HCT116 (cell line): ENCODE measurements at places on chromosomes 11 and 22.
A peak's percentile ranks its signal among the peaks of the same experiment; 100 is the strongest.

DNA sequence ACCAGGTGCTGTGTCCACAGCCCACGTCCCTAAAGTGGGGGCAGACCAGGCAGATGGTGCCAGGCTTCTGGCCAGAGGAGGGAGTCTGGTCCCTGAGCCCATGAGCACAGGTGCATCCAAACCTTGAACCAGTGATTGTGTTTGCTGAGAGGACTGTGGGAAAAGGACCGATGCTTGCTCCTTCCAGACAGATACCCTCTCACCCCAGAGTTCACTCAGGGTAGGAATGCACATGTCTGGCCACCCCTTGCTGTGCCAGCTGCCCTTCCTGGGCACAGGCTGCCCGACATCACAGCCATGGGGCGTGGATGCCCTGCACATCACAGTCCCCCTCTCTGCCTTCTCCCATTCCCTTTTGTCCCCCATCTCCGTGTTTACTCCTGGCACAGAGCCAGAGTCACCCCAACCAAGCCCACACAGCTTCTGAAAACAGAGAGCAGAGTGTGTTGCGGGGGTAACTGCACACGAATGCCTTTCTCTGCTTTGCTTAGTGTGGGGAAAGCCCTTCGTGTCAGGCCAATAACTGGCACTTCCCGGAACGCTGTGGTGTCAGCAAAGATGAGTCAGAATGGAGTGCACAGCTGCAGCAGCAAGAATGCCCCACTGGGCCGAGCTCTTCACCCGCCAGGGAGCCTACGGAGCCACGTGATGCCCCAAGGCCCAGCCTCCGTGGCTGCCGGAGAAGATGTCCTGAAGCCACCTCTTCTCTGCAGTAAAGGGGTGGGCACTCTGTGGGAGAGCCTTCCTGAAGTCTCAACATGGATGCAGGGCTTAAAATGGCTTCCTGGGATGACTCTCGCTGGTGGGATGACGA lies 7.6 kb downstream of the CARS1 start:
- DNase-seq: peak; percentile 35

DNA sequence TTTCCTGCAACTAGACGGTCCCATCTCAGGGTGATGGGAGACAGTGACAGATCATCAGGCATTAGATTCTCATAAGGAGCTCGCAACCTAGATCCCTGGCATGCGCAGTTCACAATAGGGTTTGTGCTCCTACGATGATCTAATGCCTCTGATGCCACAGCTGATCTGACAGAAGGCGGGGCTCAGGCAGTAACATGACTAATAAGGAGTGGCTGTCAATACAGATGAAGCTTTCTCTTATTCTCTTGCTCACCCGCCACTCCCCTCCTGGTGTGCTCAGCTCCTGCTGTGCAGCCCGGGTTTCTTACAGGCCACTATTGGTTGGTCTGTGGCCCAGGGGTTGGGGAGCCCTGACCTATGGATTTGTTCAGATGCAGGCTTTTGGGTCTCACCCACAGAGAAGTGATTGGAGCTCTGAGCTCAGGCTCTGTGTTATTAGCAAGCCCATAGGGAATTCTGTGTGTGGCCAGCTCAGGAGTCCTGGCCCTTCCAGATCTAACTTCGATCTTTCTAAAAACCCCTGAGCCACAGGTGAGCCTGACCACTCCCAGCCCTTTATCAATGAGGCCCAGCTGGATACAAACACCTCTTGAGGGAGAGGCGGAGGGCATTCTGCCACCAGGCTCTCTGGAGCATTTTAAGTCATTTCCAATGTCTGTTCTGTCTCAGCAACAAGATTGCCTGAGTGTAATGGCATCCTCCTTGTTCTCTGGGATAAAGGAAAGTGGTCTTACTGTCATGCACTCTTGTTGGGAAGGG lies 351.8 kb downstream of the BUD13 start:
- DNase-seq: peak; percentile 10

DNA sequence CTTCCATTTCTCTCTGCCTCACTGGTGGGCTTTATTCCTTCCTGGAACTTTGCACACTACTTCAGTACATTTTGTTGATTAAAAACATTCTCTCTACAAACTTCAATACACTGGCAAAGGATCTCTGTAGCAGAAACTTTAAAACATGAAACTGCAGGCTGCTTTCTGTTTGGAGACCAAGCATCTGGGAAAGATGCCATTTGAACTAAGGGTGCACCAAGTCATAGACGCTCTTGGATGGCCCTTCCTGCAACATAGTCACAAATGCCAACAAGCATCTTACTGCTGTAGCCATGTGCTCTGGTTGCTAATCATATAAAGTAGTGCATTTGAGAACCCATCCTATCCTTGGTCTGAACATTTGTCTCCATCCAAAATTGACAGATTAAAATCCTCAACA lies 56.4 kb downstream of the SNX19 start:
- no peak for DNase-seq

- no peak for DNase-seq
Observed at GRCh38 chr11:80282643-80283042, 841.8 kb upstream of the TENM4 start.

DNA sequence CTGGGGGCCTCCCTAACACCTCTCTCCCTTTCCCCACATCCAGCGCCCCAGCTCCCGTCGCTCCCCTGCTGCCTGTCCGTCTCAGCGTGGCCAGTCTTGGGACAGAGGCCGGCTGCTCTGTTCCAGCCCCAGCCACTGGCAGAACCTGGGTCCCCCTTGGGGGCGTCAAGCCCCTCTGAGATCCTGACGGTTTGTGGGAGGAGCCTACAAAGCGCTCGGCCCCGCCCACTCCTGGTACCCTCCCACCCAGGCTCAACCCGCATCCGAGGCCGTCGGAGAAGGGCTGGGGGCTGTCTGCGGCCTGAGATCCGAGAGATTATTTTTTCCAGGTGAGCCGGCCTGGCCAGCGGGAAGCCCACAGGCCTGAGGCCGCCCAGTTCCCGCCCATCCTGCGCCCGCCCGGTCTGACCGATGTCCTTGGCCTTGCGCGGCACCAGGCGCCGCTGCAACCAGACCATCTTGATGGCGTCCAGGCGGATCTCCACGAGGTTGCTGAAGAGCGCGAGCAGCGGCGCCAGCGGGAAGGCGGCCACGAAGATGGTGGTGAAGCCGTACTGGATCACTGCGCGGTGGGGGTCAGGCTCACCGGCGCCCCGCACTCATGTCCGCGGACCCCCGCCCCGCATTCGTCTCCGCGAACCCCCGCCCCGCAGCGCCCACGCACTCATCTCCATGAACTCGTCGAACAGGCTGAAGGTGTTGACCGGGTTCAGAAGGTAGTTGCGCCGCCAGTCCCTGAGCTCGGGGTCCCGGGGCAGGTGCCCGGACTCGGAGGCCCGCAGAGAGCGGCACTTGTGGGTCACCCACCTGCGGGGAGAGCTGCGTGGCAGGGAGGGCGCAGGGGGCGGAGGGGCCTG lies 5.5 kb upstream of the SIGIRR start:
- no peak for DNase-seq

DNA sequence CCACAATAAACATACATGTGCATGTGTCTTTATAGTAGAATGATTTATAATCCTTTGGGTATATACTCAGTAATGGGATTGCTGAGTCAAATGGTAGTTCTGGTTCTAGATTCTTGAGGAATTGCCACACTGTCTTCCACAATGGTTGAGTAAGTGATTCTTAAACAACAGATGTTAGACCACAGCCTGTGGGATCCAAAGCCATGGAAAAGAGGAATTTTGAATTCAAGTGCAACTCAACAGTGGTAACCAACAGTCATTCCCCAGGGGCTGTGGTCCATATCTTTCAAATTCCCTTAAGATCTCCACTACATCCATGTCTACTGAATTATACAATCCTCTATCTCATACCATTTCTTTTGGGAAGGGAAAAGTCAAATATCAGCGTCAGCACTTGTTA lies 321.5 kb downstream of the LARGE1 start:
- no peak for DNase-seq

DNA sequence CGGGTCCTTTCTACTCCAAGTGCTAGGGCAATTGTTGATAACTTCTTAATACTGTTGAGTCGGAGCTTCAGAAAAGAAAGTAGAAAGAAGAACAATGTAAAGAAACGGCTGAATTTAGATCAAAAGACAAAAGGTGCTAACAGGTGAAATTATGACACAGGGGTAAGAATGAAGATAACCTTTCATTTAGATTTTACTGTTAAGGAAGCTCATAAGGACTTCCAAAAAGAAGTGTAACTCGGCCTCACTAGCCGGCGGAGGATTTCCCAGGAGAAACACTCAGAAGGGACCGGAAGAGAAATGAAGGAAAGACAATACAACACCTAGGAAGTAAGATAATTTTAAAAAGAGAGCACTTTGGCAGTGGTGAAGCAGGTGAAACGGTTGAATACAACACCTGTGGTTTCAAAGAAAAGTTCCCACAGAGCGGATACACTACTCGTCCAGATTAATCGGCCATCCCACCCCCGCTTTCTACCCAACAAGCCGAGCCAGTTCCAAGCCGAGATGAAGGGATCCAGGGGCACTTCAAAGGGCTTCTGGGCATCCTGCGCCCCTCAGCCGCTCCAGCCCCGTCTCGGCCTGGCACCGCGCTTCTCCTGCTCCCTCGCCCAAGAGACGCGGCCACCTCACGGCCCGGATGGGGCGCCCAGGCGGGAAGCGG lies 737 bp downstream of the PPP2R1B start:
- no peak for DNase-seq

DNA sequence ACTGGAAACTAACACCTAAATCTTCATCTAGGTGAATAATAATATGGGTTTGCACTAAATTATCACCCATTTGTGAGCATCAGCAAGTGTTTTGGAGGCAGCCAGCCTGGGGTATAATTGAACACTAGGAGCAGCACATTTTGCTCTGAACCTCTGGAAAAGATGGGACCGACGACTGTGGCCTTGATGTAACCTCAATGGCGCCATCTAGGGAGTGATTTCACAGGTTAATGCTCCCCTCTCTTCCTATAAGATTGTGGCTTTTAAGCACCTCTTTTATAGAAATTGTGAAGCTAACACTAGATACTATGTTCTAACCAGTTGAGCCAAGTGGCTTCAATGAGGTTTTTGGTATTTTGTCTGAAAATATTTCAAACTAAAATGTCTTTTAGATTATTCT lies 203.7 kb downstream of the NELL1 start:
- DNase-seq: no peak

DNA sequence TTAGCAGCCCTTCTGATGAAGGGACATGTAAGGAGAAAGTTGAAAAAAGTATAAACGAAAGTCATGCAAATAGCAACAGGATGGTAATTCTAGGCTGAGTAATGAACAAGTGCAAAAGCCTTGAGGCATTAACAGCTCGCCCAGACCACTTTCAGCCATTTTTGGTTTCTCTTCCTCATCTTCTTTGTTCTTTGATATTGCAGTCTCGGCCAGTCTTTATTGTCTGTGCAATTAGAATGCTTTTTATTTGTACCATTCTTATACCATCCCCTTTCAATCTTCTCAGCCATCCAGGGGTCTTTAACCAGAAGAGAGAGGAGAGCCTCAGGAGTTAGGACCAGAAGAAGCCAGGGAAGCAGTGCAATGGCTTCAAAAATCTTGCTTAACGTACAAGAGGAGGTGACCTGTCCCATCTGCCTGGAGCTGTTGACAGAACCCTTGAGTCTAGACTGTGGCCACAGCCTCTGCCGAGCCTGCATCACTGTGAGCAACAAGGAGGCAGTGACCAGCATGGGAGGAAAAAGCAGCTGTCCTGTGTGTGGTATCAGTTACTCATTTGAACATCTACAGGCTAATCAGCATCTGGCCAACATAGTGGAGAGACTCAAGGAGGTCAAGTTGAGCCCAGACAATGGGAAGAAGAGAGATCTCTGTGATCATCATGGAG lies 7.3 kb downstream of the TRIM34 start:
- no peak for DNase-seq

GRCh38 chr11:12207384-12208150 lies 97.2 kb downstream of the MICAL2 start:
- DNase-seq: no peak

DNA sequence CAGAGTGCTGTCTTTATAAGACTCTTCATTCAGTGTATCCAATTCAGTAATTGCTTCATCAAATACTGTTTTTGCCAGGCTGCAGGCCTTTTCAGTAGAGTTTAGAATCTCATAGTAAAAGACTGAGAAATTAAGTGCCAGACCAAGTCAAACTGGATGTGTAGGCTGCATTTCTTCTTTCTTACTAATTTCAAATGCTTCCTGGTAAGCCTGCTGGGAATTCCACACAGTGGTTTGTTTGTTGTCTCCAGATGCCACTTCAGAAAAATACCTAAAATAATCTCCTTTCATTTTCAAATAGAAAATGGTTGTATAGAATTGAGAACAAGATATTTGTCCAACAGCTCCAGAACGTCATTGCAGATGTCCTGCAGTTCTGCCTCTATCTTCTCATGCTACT lies 34.7 kb downstream of the LDHAL6A start:
- no peak for DNase-seq

GRCh38 chr11:10211470-10211869 lies 82.5 kb downstream of the SBF2 start:
- DNase-seq: no peak

DNA sequence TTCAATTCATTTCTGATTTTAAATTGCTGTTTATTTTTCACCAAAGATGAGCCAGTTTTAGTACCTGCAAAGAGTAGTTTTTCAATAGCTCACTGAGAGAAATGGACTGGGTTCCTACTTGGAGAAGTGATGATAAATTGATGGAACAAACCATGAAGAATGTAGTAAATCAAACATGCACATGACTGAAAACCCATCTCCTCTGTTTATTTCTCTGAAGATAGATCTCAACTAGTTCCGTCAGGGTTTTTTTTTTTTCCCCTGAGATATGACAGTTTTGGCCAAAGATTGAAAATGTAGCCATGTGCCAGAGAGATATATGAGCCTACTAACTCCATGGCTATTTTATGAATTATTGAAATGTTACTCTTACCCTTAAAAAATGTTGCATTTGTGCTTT lies 239.6 kb downstream of the DDX10 start:
- no peak for DNase-seq

GRCh38 chr22:34798605-34799004 lies 267.4 kb upstream of the ISX start:
- DNase-seq: no peak

DNA sequence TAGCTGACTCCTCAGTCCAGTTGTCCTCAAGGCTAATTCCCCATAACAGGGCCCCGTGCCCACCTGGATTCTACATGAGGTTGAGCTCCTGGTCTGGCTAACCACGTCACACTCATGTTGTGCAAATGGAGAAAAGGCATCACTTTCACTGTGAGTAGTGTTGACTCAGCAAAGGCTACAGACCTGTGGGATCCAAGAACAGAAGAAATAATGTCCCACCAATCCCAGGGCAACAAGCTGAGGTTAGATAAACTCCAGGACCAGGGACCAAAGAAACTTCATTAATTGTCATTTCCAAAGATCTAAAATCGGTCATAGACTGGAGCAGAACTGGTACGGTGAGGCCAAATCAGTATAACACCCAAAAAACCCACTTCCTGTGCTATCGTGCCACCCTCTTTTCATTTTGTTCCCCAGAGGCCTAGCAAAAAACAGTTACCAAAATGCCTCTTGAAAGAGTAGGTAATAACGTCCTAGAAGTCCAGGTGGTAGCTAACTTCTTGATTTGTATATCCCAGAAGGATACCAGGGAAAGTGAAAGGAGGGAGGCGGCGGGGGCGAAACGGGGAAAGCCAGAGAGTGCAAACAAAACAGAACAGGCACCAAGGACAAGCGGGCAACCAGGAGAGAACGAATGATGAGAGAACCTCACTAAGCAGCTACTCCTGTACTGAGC lies 1.4 kb downstream of the PCSK7 start:
- no peak for DNase-seq

- no peak for DNase-seq
Observed at GRCh38 chr11:134751766-134752165, 339.7 kb upstream of the B3GAT1 start.
